ENCODE measurements at places on chromosomes 6 and 20.

- peak; percentile 67 for DNase-seq
These were observed 2.2 kb upstream of the MYCT1 start for GRCh38 chr6:152695372-152696045.

GRCh38 chr6:36289281-36289878 lies 19.5 kb downstream of the PNPLA1 start:
- no peak for DNase-seq

DNA sequence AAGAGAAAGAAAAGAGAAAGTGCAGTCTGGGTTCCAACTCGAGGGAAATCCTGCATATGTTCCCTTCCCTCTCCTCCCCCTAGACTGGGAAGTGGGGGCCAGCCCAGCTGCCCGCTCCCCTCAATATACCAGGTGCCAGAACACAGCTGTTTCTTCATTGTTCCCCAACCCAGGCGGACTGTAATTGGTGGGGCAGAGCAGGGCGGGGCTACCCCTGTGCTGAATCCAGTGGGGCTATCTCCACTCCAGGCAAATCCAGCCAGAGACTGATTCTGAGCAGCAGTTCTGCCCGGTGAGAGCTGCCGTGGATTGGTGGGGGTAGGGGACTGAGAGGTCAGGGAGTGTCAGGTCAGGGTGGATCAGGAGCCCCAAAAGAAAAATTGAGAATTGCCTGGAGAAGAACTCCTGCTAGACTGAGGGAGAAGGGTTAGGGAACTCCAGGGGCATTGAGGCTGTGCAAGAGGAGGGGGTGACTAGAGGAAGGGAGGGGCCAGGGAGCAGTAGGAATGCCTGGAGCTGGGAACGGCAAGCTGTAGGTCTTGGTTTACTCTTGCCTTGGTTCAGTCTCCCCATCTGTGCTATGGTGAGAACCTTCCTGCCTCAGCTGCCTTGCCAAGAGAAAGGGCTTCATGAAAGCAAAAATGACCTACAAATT lies at the start of gene MYMX:
TSS of gene MYMX (plus strand) at position 250 of the 655 bp plus-strand sequence. CDS start 546 bp downstream, outside the sequence.
- no peak for DNase-seq

DNA sequence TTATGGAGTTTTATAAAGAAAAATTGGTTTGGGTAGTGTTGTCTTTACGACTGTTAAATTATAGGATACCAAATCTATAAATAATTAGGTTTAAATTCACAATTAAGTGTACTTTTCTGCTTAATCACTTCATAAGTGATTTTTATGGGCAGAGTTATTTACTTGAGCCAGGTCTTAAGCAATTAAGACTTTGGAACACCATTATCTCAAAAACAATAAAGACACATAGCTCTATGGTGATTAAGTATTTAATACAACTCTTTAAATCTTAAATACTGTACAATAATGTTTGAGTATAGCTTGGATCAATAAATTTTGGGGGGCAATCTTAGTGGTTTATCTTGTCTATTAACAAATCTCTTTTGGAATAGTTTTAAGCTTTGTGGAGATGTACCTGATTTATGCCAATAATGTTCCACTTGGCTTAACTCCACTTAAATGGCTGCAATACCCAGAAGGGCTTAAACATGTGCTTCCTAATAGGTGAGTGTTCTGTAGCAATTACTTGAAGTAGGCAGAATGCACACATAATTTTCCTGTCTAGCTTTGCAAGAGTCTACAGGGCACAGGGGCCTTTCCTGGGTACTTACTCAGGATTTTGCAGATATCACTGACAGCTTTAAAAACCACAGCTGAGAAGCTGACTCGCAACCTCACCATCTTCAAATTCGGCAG lies 7.5 kb downstream of the FERMT1 start:
- no peak for DNase-seq

GRCh38 chr6:528989-529388 lies 127.9 kb downstream of the HUS1B start:
- no peak for DNase-seq

- DNase-seq: no peak
These were observed 407.7 kb downstream of the EPM2A start for GRCh38 chr6:145327586-145327985.

- no peak for DNase-seq
These were observed 463.0 kb downstream of the CDKAL1 start for GRCh38 chr6:20997143-20997769.

GRCh38 chr6:87993356-87993755 lies 54.3 kb upstream of the SPACA1 start:
- no peak for DNase-seq
